ENCODE measurements at places on chromosomes 1 and 21.

- no peak for DNase-seq
Observed at GRCh38 chr1:63012339-63012738, 228.4 kb downstream of the ATG4C start.

DNA sequence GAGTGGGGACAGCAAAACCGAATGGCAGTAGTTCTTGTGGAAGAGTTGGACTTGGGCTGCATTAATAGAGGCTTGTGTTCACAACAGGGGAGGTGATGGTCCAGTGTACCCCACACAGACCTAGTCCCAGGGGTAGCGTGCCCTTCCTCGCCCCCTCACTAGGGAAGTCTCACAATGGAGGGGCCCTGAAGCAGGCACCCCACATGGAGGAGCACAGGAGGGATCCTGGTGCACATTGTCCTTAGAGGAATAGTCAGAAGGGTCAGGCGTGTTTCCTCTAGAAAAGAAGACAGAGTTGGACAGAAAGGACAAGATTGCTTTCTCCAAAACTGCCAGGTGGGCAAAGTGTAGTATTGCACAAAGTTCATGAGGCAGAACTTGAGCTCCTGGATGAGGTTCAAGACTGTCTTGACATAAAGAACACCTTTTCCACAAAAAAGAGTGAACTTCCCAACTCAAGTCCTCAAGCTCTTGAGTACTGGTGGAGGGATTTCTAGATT is 23.3 kb downstream of the ETNK2 start:
- DNase-seq, result no peak

DNA sequence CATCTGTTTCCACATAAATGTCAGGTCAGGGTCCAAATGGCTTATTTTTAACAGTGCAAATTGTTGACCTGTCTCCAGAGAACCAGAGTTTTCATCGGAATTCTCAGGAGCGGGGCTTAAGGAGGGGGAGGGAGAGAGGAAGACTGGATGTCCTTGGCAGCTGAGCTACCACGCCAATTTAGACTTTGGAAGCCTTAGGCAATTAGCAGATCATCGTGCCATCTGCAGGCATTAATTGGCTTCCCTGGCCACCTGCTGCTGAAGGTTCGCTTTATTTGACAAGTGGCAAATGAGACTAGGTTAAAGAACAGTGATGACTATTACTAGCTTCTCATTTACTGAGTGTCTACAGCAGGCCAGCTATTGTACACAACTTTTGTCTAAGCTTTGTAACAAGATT is 43.7 kb downstream of the HLX start:
- no peak for DNase-seq

- no peak for DNase-seq
Observed at GRCh38 chr1:30188329-30188728, 535.1 kb downstream of the MATN1 start.

- DNase-seq, result no peak
Observed at GRCh38 chr1:61808968-61809367, 66.7 kb downstream of the PATJ start.

GRCh38 chr1:56709269-56709880 is 64.3 kb downstream of the PRKAA2 start:
- DNase-seq, result no peak

DNA sequence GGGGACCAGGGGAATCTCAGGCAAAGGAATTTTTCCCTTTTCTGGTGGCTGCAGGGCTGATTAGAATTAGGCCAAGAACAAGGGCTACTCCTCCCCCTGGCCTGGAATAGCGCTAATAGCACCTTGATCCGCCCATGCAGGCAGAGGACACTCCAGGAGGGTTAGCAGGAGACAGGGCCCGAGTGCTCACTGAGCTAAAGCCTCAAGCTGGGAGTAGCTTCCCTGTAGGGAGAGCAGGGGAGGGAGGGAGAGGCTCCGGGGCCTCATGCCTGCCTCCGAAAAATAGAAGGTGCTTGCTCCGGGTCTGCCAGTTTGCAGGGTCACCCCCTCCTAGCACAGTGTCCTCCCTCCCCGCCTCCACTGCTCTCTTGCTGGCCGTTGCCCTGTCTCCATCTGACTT is 3.8 kb downstream of the PTPN7 start:
- no peak for DNase-seq

DNA sequence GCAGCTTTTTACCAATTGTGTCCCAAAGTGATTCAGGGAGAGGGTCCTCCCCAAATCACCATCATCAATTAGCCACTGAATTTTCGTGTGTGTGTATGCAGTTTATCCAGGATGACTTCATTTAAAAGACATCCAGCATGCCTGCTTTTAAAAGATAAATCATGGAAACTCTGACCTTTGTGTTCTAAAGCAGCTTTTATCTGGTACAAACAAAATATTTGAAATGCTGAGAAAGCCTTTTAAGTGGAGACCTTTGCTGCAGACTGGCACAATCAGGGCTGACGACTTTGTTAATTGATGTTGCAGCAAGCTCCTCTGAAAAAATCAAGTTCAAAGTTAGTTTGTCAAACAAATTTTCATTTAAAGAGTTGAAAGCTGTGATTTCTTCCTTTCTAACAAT is 104.7 kb downstream of the PCP4 start:
- DNase-seq, result no peak

DNA sequence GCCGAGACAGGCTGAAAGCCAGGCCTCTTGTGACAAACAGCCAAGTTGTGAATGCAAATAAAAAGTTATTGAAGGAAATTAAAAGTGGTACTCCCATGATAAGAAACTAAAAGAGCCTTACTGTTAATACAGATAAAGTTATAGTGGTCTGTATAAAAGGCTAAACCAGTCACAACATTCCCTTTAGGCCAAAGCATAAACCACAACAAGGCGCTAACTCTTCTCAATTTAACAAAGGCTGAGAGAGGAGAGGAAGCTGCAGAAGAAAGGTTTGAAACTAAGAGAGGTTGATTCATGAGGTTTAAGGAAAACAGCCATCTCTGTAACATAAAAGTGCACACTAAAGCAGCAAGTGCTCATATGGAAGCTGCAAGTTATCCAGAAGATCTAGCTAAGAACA is 10.7 kb downstream of the C1orf105 start:
- no peak for DNase-seq

- no peak for DNase-seq
Observed at GRCh38 chr21:34552360-34553098, 40.5 kb upstream of the KCNE1 start.

GRCh38 chr1:11355559-11356475 is 82.8 kb downstream of the UBIAD1 start:
- peak; percentile 43 for DNase-seq

Data from hypothalamus (tissue), 51 donors.